Kidney (tissue), 22 donors: ENCODE measurements at places on chromosomes 5 and 9. TPM values are rescaled to one million over a fixed set of nuclear protein-coding genes. Genes with fewer than 3 reads are reported as not detected.
A peak's percentile ranks its signal among the peaks of the same experiment; 100 is the strongest.

GRCh38 chr9:114559830-114560513, 27.6 kb upstream of the ATP6V1G1 start:
- peak; percentile 66 for DNase-seq

GABRA6 gene
- polyA plus RNA-seq, result not detected

DNA sequence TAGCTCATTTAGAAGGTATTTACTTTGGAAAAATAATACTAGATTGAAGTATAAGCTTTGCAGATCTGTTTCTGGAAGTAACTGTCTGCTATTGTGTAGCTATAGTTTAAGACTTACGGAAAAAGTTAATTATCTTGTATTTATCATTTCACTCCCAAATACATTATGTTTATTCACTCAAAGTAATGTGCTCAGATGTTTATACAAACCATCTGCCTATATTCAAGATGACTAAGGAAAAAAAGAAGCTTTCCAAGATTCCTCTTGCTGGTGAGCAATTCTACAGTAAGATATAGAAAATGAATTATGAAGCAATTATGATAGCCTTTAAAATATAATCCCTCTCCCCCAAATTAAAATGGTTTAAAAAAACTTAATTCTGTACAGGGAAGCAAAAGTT, 137.9 kb downstream of the KIAA0825 start:
- DNase-seq, result no peak

DNA sequence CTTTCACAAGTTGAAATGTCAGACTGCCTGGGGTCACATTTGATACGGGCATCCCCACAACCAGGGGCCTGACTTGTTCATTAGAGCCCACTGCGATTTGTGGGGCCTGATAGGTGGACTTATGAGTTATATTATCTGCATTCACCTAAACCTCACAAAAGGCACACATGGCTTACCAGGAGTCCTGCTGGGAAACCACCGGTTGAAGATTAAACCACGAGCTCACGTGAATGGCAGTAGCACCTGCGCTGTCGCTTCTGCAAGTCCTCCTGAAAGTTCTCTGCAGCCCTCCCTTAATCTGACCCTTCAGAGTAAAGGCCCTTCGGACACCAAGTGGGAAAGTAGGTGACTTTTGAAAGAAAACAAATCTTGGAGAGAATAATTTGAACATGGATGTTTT, 68.9 kb downstream of the PPIC start:
- DNase-seq, result no peak

- DNase-seq, result peak; percentile 97
Measured at GRCh38 chr9:78235762-78236550, at the start of gene CEP78. CEP78 (plus strand) TSS chr9:78236075; CDS start chr9:78236351, 276 bp downstream.

- DNase-seq, result no peak
Measured at GRCh38 chr5:87877495-87877894, 391.1 kb downstream of the TMEM161B start.

GRCh38 chr9:133579601-133580418, 29.4 kb downstream of the FAM163B start:
- DNase-seq, result no peak

CTNND2 gene
- polyA plus RNA-seq, result 0.15 TPM

- no peak for DNase-seq
Measured at GRCh38 chr5:96344678-96345577, 88.1 kb downstream of the PCSK1 start.

- no peak for DNase-seq
Measured at GRCh38 chr9:130869250-130869649, 27.4 kb downstream of the QRFP start.

SVEP1 gene
- polyA plus RNA-seq, result 1.1 TPM

DNA sequence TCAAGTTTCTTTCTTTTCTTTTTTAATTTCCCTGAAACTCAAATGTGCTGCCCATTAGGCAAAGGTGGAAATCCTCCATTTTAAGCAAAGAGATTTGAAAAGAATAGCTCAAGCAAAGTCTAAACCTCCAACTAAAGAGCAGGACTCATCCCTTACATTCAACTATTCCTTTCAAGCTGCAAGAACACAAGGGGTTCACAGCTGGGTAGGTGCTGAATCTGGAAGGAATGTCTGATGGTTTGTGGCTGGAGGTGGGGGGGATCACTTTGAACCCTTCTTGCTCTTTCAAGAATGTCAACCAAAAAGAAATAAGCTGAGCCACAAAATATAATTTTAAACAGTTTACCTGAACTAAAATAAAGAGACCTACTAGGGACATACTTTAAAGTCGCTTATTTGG, 375.7 kb upstream of the CDH10 start:
- no peak for DNase-seq

- no peak for DNase-seq
Measured at GRCh38 chr5:58827463-58827862, 244.6 kb downstream of the RAB3C start.

DNA sequence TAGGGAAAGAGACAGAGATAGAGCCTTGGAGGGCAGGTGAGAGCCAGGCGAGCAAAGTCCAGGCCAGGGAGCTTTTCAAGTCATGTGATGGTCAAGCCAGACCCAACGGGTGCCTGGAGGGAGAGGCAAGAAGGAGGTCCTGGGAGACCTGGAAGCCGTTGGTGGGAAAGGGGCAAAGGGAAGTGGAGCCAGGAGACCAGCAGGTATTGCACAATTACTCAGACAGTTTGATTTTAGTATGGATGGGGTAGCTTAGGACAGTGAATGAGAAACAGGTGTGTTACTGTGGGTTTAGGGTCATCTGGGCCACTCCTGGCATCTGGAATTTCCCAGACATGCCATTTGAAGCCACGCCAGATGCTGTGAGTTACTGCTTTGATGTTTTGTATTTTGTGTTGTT, 5.1 kb downstream of the SECISBP2 start:
- DNase-seq, result no peak

NUTM2F gene
- polyA plus RNA-seq, result not detected
